Kidney tubule cell (primary cell): ENCODE measurements at places on chromosomes 2 and 18.

GRCh38 chr2:214740867-214741395 lies 68.6 kb downstream of the BARD1 start:
- no peak for DNase-seq

GRCh38 chr2:75474115-75474514 lies 86.6 kb downstream of the EVA1A start:
- DNase-seq = no peak

GRCh38 chr2:106156305-106157296 lies 37.5 kb downstream of the UXS1 start:
- no peak for DNase-seq

DNA sequence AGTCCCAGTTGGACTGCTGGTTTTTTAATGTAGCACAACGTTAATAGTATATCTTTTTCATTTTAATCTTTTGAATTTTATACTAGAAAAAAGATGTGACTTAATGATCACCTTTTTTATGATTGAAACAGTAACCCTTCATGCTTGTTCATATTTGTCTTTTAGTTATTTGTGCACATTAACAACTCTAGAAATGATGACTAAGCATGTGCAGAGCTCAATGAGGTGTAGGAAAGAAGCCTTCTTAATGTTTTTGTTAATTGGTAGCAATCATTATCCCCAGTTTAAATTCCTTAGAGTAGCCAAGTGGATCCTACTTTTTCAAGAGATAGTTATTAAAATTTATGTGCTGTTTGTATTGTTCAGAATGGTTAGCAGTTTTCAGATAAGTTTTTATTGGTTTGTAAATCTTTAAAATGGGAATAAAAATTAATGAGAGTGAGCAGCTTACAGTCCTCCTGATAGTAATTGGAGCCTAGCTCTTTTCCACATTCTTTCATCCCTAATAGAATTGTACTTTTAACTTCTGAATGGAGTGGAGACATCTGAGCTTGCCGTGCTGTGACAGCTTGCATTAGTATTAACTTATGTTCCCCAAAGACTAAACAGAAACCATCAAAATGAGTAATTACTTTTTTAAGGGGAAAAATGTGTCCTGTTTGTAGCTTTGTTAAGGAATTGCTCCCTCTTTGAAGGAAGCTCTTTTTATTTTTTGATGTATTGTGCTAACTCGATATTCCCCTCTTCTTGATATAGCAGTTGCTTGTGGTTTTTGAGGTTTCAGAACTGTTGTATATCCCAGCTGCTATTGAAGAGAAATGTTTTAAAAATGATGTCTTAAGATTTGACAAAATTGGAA lies 17.3 kb downstream of the PIK3C3 start:
- peak; percentile 12 for DNase-seq

DNA sequence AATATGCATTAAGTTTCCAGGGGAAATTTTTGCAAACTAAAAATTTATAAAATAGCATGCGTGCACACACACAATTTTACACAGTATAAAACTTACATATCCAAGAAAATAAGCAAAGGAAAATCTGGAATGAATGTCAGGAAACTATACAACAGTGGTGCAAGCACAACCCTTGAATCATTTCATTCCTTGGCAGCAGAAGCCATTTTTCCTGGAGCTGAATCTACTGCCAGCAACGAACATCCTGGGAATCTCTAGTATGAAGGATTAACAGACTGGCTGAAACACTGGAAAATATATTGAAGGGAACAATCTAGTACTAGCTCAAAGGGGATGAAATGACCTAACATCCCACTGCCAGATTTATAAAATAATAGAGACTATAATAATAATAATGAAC lies 235.3 kb downstream of the DYM start:
- no peak for DNase-seq

GRCh38 chr2:211766689-211767088 lies 771.9 kb downstream of the ERBB4 start:
- peak; percentile 36 for DNase-seq

GRCh38 chr2:140905083-140905781 lies 1225.6 kb downstream of the LRP1B start:
- DNase-seq = no peak

GRCh38 chr2:16507655-16508489 lies 157.8 kb downstream of the CYRIA start:
- peak; percentile 54 for DNase-seq

DNA sequence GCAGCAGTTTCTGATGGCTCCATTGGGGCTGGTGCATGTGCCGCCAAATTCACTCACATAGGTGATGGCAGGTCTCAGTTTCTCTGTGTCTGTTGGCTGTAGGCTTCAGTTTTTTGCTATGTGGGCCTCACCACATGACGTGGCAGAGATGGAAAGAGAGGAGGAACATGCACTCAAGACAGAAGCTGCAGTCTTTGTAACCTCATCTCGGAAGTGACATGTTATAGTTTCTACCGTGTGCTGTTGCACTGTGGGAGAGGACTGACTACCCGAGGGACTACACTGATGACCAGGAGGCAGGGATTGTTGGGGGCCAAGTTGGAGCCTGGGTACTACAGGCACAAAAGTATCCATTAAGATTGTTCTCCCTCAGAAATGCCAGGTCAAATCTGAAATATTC lies 9.2 kb upstream of the CNRIP1 start:
- no peak for DNase-seq

DNA sequence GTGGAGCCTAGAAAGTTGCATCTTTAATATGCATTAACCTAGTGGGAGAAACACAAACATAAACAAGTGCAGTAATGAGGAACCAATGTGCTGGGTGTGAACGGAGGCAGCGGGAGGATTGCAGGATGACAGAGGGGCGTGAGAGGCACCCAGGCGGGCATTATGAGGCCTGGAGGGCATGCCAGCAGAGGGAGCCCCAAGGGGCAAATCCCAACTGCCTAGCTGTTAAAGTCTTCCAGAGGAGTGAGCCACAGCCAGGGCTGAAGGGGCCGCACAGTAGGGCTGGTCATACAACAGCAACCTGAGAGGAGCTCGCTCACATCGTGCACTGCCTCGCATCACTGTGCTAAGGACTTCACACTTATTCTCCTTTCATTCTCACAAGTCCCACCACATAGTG lies 13.3 kb upstream of the PRELID3A start:
- no peak for DNase-seq

- peak; percentile 65 for DNase-seq
Measured at GRCh38 chr18:35334821-35335220, 9.4 kb downstream of the ZNF24 start.

- DNase-seq = peak; percentile 19
Measured at GRCh38 chr2:111135910-111136297, 15.2 kb downstream of the BCL2L11 start.

DNA sequence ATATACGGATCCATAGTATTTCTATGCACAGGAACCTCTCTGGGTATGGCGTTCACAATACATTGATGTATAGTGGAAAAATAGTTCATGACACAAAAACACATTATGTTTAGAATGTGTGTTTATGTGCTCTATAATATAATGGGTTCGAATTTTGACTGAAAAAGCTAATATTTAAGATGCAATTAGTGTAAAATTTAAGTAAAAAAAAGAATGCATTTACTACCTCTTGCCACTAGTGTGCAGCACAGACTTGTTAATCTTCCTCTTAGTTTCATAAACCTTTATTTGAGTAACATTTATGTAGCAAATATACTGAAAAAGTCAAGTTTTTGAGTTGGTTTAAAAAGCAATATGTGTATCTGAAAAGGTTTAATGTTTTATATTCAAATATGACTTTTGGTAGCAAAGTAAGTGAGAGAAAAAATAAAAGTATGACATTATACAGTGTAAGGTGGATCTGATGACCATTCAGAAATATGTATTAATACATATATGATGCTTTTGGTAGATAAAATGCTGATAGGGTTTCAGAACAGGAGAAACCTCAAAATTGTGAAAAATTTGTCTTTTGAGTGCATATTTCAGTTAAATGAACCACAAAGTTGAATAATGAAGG lies 49.4 kb downstream of the CCDC102B start:
- peak; percentile 37 for DNase-seq

DNA sequence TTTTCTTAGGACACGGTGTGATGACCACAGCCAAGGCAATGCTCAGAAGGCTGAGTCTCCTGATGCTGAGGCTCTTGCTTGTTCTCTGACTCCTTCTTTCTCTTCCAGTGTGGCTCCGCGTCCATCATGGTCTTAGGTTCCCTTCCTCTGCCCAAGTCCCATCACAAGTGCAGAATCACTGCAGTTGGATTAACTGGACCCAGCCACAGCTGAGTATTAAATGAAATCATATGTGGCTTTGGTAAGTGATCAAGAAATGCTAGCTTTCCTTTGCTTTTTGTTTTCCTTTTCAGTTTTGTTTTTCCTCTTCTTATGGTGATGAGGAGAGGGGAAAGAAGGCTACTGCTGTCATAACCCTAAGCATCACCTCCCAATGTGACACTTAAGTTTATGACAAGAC lies 375.8 kb downstream of the INSIG2 start:
- no peak for DNase-seq

GRCh38 chr18:79944126-79944731 lies 7.2 kb downstream of the SLC66A2 start:
- DNase-seq = no peak

DNA sequence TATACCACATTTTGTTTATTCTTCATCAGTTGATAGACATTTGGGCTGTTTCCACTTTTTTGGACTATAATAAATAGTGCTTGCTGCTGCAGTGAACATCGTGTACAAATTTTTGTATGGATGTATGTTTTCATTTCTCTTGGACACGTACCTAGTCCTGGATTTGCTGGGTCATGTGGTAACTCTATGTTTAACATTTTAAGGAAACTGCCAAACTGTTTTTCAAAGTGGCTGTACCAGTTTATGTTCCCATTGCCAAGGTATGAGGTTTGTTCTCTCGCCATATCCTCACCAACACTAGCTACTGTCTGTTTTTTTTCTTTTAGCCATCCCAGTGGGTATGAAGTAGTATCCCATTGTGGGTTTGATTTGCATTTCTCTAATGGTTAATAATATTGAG lies 42.5 kb downstream of the GREB1L start:
- no peak for DNase-seq

- no peak for DNase-seq
Measured at GRCh38 chr2:167294776-167295140, 406.5 kb downstream of the XIRP2 start.
